Naive thymus-derived CD4-positive, alpha-beta T cell (primary cell): ENCODE measurements at places on chromosomes 4 and X. TPM values are rescaled to one million over a fixed set of nuclear protein-coding genes. Genes with fewer than 3 reads are reported as not detected.

TCP11X2 gene
- not detected for total RNA-seq

YTHDC1 gene
- total RNA-seq, result 254 TPM

COL4A5 gene
- not detected for total RNA-seq

ZNF732 gene
- total RNA-seq, result not detected in 2 replicates

SLC9B2 gene
- total RNA-seq, result 20.1 TPM

FANCB gene
- total RNA-seq, result 4.0 TPM

NALF2 gene
- total RNA-seq, result 0.50 TPM

SCLT1 gene
- total RNA-seq, result 24.6 TPM

LINC00632 gene
- 0.34 TPM for total RNA-seq

PPARGC1A gene
- total RNA-seq, result not detected

USP51 gene
- total RNA-seq, result 5.2 TPM

RASL11B gene
- total RNA-seq, result not detected

RWDD4 gene
- total RNA-seq, result 9.3 TPM

IL13RA2 gene
- not detected for total RNA-seq

LAP3 gene
- total RNA-seq, result 136 and 142 TPM in 2 replicates

SLITRK4 gene
- not detected for total RNA-seq

PCDH18 gene
- total RNA-seq, result not detected

HS6ST2 gene
- not detected for total RNA-seq

USP26 gene
- not detected for total RNA-seq

CXorf51A gene
- not detected for total RNA-seq

ART3 gene
- not detected for total RNA-seq

CNOT6L gene
- total RNA-seq, result 200 TPM

SATL1 gene
- total RNA-seq, result not detected

ATOH1 gene
- total RNA-seq, result not detected

ZNF711 gene
- total RNA-seq, result 1.7 TPM

SPP1 gene
- total RNA-seq, result 1.6 and 2.3 TPM in 2 replicates
